Upper lobe of right lung (tissue), 1 donor: ENCODE measurements at places on chromosomes 3 and 15.
A peak's percentile ranks its signal among the peaks of the same experiment; 100 is the strongest.

DNA sequence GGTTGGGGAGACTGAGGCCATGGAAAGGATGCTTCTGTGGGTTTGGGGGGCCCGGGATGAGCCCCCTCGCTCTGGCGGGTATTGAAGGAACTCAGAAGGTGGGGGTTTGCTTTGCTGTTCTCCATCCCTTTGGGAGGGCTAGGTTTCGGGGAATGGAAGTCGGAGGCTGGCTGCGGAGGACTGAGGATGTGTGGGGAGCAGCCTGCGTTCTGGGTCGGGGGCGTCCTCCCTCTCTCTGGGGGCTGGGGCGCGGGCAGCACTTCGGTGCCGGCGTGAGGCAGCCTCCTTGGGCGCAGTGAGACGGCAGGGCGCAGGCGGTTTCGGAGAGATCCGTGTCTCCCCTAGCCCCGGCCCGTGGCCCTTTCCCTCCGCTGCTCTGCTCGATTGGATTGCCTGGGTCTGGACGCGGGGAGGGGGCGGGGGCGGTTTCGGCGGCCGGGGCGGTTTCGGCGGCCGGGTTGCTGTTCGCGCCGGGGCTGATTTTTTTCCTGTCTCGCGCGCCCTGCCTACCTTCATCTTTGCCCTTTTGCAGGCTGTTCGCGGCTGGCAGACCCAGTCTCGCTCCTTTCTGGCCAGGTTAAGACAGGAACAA lies 1.4 kb downstream of the PTPRG start:
- peak; percentile 71 for DNase-seq

- DNase-seq, result no peak
These were observed 12.3 kb upstream of the CLDN16 start for GRCh38 chr3:190375671-190376070.

DNA sequence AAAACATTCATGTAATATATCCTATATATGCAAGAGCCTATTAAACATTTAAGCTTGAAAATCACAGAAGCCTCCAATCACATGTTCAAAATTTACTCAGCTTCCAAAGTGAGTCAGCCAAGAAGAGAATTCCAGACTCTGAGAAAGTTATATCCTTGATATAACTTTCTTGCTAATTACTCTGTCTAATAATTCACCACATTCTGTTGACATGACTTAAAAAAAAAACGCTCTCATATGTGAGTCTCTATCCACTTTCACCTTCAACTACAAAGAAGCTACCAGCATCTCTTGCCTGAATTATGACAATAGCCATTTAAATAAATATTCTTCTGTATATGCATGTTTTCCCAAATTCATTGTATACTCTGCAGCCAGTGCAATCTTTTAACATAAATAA lies 1116.3 kb upstream of the CADM2 start:
- DNase-seq, result no peak

GRCh38 chr15:51335538-51336410 lies 2.6 kb downstream of the CYP19A1 start:
- DNase-seq, result no peak

DNA sequence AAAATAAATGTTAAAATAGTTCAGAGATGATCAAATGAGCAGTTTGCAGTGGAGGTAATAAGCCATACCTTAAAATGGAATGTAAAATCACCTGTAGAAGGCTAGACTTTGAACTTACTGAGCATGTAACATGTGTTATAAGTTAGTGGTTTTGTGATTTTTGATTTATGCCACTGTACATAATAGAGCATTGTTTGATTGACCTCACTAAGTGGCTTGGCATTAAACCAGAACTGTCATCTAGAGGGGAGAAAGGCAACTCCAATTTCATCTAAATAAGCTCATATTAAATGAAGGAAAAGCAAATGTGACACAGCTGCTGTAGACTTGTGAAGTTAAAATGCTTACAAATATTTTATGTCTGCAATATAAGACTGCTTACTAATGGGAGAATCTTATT lies 387.9 kb downstream of the ZIC1 start:
- no peak for DNase-seq

DNA sequence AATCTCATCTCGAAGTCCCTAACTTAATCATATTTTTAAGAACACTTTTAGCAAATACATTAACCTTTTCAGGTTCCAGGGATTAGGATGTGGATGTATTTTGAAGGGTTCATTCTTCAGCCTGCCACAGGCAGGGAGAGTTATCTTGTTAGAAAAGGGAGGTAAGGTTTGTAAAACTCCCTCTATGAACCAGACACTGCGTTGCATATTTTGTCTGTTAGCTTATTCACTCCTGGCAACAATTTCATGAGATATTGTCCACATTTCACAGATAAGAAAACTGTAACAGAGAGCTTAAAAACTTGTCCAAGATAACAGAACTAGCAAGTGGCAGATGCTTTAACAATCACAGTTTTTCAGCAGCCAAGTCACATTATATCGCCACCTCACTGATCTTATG lies 155.4 kb downstream of the DIPK2A start:
- DNase-seq, result no peak

- no peak for DNase-seq
These were observed 869.8 kb upstream of the CFAP20DC start for GRCh38 chr3:59919586-59919985.

DNA sequence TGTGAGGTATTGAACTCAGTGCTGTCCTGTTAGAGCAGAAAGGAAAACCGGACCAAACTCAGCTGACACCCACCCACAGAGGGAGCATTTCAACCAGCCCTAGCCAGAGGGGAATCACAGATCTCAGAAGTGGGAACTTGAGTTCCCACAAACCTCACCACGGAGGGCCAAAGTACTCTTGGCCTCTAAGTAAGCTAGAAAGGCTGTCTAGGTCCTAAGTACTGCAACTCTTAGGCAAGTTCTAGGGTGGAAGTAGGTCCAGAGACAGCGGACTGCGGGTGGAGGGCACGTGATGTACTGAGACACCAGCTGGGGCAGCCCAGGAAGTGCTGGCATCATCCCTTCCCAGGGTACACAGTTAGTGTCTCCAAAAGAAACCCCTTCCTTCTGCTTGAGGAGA lies 34.1 kb downstream of the EOMES start:
- peak; percentile 74 for DNase-seq

GRCh38 chr3:169907476-169907875 lies 3.9 kb upstream of the SAMD7 start:
- DNase-seq, result no peak

- no peak for DNase-seq
These were observed 315.2 kb downstream of the MECOM start for GRCh38 chr3:169348276-169348675.

- no peak for DNase-seq
These were observed 24.5 kb downstream of the LEO1 start for GRCh38 chr15:51947124-51947523.

DNA sequence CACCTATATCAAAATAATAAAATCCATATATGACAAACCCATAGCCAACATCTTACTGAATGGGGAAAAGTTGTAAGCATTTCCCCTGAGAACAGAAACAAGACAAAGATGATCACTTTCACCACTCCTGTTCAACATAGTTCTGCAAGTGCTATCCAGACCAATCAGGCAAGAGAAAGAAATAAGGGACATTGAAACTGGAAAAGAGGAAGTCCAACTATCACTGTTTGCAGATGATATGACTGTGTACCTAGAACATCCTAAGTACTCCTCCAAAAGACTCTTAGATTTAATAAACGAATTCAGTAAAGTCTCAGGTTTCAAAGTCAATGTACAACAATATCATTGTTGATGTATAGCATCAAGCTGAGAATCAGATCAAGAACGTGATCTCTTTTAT lies 35.6 kb upstream of the FGF7 start:
- DNase-seq, result no peak

- DNase-seq, result no peak
These were observed 46.6 kb downstream of the LARS2 start for GRCh38 chr3:45434996-45435395.

DNA sequence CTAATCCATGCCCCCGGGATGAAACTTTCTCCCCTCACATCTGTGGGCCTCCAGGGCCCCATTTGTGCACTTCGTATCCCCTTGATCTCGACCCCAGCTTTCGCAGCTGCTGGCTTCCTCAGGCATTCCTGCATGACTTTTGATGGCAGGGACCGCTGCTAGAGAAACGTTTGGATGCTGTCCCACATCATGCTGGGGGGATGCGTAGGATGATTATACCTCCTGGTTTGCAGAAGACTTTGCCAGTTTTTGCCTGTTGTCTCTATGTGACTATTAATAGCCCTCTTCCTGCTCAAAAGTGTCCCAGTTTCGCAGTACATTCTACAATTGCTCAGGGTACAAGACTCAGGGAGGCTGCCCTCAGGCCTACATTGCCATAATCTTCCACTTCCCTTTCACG lies 10.4 kb upstream of the KCNAB1 start:
- DNase-seq, result no peak

DNA sequence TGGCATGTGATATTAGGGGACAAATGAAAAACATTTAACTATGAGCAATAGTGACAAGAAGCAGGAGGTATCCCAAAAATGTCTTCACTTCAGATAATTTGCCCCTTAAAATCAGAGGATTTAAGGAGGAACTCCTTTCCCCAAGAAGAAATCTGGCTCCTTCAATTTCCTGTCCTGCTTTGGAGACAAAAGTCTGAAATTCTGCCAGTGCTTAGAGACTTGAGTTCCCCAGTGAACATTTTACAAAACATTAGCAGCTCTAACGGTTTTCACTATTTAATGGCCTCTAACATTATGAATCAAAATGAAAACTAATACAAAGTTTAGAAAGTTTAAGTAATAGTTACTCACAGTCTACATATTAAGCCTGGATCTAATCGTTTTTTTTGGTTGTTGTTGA lies 40.3 kb upstream of the ZNF385D start:
- DNase-seq, result no peak

DNA sequence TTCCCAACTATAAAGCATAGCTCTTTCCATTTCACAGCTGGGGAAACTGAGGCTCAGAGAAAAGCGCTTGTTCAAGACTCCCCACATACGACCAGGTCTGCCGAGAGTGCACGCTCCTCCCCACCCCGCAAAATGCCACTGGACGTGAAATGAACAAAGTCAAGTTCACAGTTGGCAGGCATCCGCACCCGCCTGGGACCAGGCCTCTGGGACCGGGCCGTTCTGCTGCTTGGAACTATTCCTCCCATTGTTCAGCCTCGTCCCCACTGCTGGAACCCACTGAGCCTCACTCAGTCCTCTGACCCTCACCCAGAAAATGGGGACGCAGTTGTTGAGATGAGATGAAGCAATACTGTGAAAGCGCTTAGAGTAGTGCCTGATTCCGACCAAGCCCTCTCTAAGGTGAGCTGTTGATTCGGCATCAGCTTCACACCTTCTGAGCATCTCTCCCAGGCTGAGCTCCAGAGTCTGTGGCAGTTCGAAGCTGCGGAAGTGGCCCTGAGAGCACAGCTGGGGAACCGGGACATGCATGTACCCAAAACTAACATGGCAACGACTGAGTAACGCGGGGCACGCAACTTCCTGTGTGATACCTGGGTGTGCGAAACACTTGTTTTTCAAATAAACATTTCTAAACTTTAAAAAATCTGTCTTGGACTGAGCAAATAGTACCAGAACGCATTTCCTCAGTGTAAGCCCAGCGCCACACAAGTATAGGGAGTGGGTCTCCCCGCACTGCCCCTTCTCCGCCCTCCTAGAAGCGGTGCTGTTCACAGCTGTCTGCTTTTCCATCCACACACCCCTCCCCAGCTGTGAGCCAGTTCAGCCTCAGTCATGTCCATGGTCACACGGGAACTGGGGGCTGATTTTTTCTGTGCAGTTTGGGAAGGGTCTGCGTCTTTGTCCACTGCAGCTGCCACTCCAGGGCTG lies 93.4 kb downstream of the CHSY1 start:
- no peak for DNase-seq

- peak; percentile 46 for DNase-seq
These were observed 35.4 kb downstream of the SCN5A start for GRCh38 chr3:38614091-38614490.

- no peak for DNase-seq
These were observed 2.7 kb downstream of the ZNF654 start for GRCh38 chr3:88061746-88062145.

DNA sequence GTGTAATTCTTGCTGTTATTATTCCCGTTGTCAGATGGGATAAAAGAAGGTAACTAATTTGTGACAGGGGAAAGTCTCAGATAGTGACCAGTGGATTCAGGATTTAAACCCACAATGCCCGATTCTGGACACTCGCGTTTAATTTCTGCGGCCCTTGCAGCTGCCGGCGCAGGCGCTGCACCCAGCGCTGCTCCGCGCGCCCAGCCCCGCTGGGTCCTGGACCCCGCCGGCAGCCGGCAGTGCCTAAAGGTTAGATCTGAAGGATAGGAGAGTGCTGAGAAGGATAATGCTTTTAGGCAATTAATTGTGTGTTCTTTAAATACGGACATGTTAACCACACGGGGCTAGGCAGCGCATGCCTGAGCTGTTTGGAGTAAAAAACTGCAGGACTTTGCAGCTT lies 3.6 kb upstream of the MKRN3 start:
- DNase-seq, result no peak

- DNase-seq, result no peak
These were observed 296 bp downstream of the TPRA1 start for GRCh38 chr3:127590282-127590592.

- DNase-seq, result no peak
These were observed 24.3 kb upstream of the CP start for GRCh38 chr3:149245738-149246451.

DNA sequence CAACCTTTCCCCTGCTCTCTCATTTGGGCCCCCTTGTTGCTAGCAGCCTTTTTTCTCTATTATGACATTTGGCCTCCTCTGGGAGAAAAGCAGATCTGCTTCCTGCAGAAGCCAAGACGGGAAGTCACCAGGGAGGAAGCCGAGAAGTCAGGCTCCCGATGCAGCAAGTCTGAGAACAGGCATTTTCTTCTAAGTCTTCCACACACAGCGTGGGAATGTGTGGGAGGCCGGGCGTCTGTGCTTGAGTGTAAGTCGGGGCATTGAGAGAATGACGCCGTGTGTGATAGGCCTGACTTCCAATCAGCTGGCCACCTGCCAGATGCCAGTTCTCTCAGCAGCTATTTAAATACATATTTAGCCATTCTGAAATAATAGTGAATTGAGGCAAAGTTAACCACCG lies 75.8 kb upstream of the FAM98B start:
- DNase-seq, result peak; percentile 70

DNA sequence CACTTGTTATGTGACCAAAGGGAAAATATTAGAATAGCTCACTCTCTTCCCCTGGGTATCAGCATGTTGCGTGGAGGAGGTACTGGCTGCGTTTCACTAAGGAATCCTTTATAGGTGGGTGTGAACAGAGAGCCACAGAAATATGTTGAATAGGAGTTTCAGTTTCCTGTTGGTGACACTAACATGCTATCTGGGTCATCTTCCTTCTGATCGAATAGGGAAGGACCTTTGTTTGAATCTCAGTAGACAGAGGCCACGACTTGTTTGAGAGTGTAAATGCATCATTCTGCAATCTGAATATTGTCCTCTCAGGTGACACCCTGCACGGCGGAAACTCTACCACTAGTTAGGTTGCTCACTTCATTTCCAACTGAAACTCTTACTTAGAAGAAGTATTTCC lies 157.9 kb upstream of the SLC2A2 start:
- DNase-seq, result no peak

DNA sequence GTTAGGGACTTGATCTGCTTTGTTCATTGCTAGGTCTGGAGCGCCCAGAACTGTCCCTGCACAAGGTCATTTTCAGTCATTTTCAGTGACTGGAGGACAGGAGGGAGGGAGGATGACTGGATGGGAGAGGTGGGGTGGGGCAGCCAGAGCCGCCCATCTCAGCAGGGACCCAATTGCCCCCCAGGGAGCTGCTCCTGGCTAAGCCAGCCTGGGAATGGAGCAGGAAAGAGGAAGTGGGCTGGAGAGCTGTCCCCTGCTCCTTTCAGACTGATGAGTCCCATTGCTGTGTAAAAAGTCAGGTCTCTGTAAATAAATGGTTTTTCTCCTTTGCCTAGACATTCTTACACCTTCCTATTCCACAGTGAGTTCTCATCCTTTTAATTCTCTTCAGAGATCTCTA lies 98.4 kb upstream of the RAD18 start:
- DNase-seq, result no peak

- DNase-seq, result no peak
These were observed 25.0 kb downstream of the MCCC1 start for GRCh38 chr3:183074261-183074660.
